ENCODE measurements at places on chromosomes 16 and 17. TPM values are rescaled to one million over a fixed set of nuclear protein-coding genes. Genes with fewer than 3 reads are reported as not detected.

Gene SLC43A2
- total RNA-seq: 2.4 TPM

Gene CHAD
- total RNA-seq: not detected

Gene HEATR9
- 0.16 TPM for total RNA-seq

Gene CD79B
- total RNA-seq: 33.2 TPM

Gene DNAH9
- total RNA-seq: not detected

Gene RPL26
- 2,379 TPM for total RNA-seq

Gene APOBR
- total RNA-seq: 7.7 TPM

Gene SAMD14
- 2.0 TPM for total RNA-seq

Gene NACA2
- not detected for total RNA-seq

Gene MPV17L
- 0.09 TPM for total RNA-seq

Gene CDRT15
- total RNA-seq: not detected

Gene CDK3
- 7.4 TPM for total RNA-seq

Gene TEX14
- total RNA-seq: 0.09 TPM

Gene AIPL1
- total RNA-seq: not detected

Gene MYO1C
- 55.1 TPM for total RNA-seq

Gene CLEC19A
- total RNA-seq: not detected

Gene C16orf92
- total RNA-seq: not detected

Gene MYO15A
- 0.64 TPM for total RNA-seq
